ENCODE measurements at places on chromosomes 1 and 21.

GRCh38 chr1:149844650-149845255, 54.6 kb upstream of the BOLA1 start:
- no peak for DNase-seq

GRCh38 chr1:56490619-56491018, 88.7 kb downstream of the PLPP3 start:
- no peak for DNase-seq

GRCh38 chr21:40531431-40532110, 315.4 kb downstream of the DSCAM start:
- no peak for DNase-seq

DNA sequence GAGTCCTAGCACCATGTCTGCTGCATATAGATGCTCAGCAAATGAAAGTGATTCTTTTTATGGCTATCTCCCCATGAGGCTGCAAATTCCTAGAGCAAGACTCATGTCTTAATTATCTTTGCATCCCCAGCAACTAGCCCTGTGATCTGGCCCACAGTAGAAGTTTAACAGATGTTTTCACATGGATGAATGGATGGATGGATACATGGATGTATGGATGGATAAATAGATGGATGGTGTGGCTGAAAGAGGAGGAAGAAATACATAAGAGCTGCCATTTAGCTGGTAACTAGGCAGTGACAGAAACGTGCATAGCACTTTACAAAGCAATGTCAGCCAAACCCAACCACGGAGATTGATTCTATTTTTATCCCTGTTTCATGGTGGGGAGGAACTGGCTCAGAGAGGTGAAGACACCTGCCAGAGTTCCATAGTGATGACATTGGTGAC, 32.7 kb upstream of the ZBTB40 start:
- no peak for DNase-seq

DNA sequence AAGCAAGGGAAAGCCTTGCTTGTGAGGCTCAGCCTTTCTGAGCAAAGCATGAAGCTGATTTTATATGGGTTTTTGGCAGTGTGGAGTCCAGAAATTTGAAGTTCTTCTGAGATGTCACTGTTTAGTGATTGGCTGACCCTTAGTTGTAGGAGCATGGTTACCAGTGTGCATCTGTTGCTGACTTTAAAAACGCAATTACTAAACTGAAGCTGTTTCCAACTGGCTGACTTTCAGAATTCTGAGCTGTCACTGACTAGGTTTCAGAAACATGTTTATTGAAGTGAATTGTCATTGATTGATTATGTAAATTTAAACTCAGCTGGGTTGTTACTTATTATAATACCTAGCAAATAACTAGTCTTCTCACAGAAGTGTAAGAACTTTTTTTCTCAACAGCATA, 89.4 kb downstream of the PDE4B start:
- DNase-seq: no peak

DNA sequence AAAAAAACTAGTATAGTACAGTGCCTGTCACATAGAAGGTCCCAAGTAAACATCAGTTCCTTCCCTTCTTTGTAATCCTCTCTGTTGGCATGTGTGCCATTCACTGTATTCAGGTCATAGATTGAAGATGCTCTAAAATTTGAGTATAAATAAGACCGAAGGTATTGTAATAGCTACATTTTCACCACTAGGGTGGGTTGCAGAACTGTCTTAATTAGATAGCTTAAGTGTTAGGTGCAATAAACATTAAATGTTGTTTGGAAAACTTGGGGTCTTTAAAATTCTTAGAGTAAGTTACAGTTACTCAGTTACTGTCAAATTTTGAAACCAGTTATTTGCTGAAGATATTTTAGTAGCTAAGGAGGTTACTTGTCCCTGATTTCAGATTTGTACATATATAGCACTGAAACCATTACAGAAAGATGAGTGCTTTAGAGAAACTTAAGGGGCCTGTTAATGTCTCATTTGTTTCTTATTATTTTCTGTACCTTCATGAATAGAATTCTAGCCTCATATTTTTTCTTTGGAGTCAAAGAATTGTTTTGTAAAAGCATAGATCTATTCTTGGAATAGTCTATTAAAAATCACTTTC, 24.3 kb downstream of the PER3 start:
- DNase-seq: no peak

DNA sequence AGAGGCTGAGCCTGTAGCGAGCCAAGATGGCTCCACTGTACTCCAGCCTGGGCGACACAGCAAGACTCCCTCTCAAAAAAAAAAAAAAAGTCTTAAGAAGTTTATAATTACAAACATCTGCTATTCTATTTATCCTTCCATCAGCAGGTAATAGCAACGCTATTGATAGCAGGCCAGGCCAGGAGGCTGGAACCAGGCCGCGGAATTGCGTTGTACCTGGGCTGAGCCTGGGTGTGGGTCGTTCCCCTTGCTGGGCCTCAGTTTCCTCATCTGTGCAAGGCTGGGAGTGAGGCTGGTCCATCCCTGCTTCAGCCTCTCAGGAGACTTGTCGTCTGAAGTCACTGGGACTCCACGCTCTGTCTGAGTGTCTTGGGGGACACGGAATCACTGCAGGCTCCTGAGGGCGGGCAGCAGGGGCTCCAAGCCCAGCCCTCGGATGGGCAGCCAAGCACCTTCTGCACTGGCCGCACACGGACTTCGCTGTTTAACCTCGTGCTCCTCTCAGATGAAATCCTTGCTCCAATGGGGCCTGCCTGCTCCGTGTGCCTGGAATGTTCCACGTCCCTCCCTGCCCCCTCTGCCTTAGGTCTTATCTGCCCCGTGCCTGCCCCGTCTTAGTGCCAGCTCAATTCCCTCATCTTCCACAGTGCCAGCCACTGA, 103.9 kb upstream of the C1orf174 start:
- no peak for DNase-seq

DNA sequence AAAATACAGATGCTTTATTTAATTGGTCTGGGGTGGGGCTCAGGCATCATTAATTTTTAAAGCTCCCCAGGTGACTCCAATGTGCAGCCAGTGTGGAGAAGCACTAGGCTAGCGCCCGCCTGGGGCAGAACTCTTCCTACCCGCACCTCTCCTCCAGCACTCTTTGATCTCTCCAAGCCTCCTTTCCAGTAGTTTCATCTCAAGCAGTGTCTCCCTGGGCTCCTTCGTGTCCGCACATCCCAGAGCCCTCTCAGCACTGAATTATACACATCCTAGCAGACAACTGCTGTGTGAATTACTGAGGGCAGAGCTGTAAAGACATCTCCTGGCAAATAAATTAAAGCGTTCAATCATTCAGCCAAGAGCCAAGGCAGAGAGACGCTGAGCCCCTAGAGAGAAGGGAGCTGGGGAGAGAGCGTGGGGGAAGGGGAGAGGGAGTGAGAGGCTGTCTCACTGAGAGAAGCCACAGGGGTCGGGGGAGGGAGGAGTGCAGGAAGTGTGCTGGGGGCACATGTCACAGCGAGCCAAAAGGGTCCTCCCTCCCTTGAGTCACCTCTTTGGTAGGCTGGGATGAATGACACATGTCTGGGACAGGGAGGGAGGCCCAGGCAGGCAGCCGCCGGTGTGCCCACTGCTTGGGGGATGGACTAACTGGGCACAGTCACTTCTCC, 21.0 kb upstream of the PARP1 start:
- no peak for DNase-seq

DNA sequence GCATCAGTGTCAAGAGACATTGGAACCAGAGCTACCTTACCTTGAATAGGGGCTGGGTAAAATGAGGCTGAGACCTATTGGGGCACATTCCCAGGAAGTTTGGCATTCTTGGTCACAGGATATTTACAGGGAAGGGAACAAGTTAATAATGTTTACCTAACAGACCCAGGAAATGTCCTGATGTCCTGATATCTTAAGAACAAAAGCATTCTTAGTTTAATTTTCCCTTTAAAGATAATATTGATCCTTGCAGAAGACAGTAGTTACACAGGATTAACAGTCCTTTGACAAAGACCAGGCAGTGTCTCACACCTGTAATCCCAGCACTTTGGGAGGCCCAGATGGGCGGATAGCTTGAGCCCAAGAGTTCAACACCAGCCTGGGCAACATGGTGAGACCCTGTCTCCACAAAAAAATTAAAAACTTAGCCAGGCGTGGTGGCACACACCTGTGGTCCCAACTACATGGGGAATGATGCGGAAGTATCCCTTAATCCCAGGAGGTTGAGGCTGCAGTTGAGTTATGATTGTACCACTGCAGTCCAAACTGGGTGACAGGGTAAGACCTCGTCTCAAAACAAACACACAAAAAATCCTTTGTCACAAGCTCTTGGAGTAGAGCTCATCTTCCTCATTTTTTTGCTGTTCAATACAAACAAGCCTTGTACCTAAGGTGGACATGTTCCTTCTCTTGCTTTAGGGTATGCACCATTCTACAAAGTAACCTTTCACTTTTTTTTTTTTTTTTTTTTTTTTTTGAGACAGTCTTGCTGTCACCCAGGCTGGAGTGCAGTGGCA, 1.3 kb upstream of the TOMM20 start:
- peak; percentile 41 for DNase-seq

DNA sequence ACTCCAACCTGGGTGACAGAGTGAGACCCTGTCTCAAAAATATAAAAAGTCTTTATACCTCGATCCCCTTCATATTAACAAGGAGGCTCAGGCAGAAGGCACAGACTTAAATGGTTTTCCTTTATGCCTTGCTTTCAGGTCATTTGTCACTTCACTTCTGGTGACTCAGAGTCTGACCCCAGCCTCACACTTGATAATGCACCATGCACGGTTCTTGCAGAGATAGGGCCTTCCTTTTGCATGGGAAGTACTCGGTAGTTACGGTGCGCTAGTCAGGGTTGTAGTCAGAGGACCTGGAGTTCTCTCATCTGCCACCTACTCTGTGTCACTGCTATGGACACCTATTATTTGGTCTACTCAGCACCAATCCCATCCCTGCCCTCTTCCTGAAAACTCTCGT, 43.6 kb upstream of the BMP8B start:
- DNase-seq: no peak

- DNase-seq: no peak
Measured at GRCh38 chr1:167882376-167882775, 31.6 kb downstream of the ADCY10 start.

GRCh38 chr1:26900001-26900814, at the start of gene GPATCH3:
GPATCH3 (minus strand) TSS chr1:26900467; CDS start chr1:26900442, 25 bp downstream.
- peak; percentile 93 for DNase-seq

- DNase-seq: peak; percentile 82
Measured at GRCh38 chr1:15559189-15559810, 25.6 kb downstream of the AGMAT start.

- no peak for DNase-seq
Measured at GRCh38 chr1:82944822-82945221, 1054.1 kb downstream of the TTLL7 start.

GRCh38 chr1:2826736-2827292, 25.3 kb upstream of the TTC34 start:
- no peak for DNase-seq

DNA sequence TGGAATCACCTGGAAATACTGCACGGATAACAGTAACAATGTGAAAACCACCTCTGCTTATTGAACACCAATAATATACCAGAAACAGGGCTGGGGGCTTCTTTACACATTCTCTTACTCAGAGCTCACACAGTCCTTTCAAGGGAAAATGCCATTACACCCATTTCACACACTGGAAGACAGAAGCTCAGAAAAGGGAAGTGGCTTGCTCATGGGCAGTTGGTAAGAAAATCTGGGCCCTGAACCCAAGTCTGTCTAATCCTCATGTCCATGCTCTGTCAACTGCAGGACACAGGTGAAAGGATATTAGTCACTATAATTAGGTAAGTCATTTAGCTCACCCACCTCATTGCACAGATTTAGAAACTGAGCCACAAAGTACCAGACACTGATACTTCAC, 18.6 kb downstream of the C8A start:
- DNase-seq: no peak

DNA sequence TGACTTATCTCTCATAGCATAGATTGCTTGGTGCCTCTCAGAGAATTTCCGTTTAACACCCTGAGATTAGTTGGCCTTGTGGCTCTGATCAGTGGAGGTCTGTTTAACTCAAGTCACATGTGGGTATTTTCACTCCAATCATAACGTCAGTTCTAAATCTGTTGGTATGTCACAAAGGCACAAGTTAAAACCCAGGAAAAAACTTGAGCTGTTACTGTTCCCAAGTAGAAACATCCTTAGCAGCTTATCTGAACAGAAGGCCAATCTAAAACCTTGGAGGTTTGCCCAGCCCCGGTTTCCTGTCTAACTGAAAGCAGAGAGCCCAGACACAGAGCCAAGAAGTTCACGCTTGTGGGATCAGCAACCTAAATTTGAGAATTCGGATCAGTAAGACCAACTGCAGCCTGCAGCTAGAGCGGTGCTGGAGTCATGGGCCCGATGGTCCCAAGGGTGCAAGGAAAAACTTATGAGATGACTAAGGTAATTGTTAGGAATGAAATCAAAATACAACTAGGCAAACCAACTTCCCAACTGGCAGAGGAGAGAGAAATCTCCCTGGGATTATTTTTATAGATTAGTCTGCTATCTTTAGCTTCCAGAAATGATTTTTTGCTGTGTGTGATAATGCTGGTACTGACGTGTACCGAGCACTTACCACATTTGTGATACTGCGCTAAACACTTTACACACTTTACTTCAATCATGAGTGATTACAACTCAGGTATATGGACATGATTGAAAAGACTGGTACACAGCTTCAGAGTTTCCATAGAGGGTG, 90.2 kb upstream of the C1orf21 start:
- no peak for DNase-seq

- DNase-seq: peak; percentile 51
Measured at GRCh38 chr1:202807451-202807925, 733 bp downstream of the KDM5B start.

- DNase-seq: no peak
Measured at GRCh38 chr1:156641761-156642264, at the start of gene BCAN. BCAN (plus strand) TSS chr1:156642117; CDS start chr1:156646055, 3,938 bp downstream.

- DNase-seq: no peak
Measured at GRCh38 chr1:103448560-103448959, 76.9 kb upstream of the RNPC3 start.

GRCh38 chr1:168734271-168734670, 5.3 kb upstream of the DPT start:
- DNase-seq: no peak

GRCh38 chr1:238606457-238606856, 715.7 kb upstream of the ZP4 start:
- no peak for DNase-seq

GRCh38 chr1:165073185-165074007, 283.1 kb downstream of the LMX1A start:
- DNase-seq: peak; percentile 81

DNA sequence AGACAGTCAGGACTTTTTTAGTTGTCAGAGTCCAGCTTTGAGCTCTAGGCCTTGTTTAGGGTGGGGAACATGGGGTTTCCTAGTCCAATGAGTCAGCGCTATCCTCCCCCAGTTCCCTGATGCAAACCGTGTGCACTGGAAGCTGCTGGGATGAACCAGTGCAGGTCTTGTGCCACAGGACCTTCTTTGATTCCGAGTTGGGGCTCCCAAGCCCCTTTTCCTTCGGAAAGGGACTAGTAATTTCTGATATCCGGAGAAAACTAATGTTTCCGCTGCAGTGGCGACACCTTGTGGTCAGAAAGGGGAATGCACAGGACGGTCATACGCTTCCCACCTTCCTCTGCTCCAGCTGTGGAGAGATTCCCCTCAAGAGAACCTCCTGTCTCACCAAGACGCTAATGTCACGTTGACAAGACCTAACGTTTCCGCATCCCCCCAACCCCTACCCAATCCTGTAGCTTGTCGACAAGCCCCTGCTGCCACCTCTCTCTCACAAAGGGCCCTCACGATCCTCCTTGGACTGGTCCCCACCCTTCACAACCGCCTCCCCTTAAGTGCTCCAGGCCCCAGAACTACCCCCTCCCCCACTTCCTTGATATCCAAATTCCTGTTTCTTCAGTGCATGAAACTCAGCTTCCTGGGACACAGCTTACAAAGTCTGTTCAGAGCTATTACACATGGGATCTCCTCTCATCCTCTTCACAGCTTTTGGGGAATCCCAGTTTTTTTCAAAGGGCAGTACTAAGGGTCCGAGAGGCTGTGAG, 30.9 kb downstream of the GPA33 start:
- peak; percentile 45 for DNase-seq

Data from T47D (cell line).